ENCODE measurements at places on chromosomes 1 and 21. TPM values are rescaled to one million over a fixed set of nuclear protein-coding genes. Genes with fewer than 3 reads are reported as not detected.

DNA sequence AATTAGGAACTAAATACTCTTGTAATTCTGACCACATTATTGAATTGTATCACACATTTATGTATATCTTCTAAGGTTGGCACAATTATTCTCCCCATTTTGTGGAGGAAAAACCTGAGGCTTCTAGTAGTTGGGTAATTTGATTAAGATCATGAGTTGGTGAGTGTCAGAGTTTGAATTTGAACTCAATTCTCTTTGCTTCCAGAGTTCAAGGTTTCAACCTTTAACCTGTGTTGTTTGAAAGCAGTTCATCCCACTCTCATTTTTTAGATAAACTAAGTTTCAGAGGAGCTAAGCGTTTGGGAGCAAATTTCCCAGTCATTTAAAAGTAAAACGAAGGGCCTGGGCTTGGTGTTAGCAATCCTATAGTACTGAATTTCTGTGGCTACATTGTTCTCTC lies 293.4 kb downstream of the ADGRL2 start:
- DNase-seq, result no peak

- no peak for DNase-seq
Measured at GRCh38 chr1:77283701-77284425, 2.0 kb downstream of the AK5 start.

DNA sequence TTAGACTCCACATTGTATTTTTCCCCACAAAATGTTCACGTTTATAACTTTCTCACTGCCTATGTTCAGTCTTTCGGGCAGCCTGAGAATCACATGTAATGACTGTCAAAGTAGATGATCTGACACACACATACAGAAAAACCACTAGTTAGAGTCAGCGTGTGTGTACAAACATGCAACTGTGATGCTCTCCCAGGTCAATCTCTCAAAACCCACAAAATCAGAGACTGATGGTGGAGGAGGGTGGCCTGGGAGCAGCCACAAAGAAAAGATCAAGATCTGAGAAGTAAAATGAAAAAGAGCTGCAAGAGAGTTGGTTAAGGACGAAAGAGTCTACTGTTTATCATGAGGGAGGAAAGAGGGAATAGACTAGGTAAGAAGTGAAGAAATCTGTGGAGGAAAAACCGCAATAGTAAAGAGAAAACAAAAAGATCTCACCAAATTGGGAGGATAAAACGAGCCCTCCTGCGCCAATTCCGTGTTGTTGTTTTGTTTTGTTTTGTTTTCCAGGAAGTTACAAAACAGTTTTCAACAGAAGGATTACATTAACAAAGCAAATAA lies 2.3 kb downstream of the EGLN1 start:
- DNase-seq, result no peak

Gene DCST2
- not detected for total RNA-seq

Gene LCE1D
- not detected for total RNA-seq

Gene SMPDL3B
- total RNA-seq, result 0.38 TPM

DNA sequence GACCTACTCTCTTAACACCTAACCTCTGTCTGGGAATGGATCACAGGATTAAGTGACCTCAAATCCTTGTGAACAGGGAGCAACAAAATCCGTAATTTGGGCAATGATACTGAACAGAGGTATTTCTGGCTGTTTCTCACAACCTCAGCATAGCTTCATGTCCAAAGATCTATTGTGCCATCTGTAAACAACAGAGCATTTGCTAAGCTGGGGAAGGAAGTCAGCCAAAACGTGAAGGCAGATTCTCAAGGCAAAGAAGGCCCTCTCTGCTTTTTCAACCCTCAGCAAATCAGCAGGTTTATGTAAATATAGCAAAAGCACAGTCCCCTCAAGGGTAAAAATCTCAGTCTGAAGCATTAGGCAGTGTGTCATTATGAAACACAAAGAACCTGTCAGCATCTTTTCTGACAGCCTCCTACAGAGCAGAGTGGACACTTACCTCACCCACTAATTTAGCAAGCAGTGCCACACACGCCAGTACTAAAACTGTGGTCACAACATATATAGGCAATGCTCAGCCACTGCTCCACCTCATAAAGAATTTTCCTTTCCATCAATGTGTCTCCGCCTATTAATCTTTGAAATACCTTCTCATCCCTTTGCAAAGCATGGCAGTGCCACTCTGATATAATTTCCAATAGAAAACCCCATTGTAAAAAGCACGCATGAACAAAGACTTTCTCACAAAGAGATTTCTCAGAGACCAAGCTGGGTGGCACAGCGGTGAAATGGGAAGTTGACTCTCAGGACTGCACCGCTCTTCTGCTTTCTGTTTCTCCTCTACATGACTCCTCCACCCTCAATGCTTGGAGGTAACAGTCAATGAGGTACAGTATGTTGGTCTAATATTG lies 188.0 kb downstream of the RERE start:
- no peak for DNase-seq

DNA sequence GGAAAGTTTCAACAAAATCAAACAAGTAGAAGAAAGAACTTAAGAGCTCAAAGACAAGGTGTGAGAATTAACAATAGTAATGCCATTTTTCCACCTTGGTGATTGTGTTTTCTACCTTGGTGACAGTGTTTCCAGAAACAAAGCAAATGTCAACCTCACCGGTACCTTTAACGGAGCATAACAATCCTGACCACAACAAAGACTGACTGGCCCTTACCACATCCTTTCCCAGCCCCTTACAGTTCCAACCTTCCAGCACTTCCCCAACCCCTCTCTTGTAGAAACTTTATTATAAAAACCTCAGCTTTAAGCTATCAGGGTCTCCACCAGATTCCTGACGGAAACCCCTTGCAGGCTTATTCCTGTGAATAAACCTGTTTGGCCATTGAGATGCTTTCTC lies 16.7 kb downstream of the STYXL2 start:
- DNase-seq, result no peak

- DNase-seq, result no peak
Measured at GRCh38 chr21:33390479-33390878, 12.7 kb upstream of the IFNGR2 start.

Gene S100A12
- not detected for total RNA-seq

Gene TMEM63A
- total RNA-seq, result 6.4 TPM

DNA sequence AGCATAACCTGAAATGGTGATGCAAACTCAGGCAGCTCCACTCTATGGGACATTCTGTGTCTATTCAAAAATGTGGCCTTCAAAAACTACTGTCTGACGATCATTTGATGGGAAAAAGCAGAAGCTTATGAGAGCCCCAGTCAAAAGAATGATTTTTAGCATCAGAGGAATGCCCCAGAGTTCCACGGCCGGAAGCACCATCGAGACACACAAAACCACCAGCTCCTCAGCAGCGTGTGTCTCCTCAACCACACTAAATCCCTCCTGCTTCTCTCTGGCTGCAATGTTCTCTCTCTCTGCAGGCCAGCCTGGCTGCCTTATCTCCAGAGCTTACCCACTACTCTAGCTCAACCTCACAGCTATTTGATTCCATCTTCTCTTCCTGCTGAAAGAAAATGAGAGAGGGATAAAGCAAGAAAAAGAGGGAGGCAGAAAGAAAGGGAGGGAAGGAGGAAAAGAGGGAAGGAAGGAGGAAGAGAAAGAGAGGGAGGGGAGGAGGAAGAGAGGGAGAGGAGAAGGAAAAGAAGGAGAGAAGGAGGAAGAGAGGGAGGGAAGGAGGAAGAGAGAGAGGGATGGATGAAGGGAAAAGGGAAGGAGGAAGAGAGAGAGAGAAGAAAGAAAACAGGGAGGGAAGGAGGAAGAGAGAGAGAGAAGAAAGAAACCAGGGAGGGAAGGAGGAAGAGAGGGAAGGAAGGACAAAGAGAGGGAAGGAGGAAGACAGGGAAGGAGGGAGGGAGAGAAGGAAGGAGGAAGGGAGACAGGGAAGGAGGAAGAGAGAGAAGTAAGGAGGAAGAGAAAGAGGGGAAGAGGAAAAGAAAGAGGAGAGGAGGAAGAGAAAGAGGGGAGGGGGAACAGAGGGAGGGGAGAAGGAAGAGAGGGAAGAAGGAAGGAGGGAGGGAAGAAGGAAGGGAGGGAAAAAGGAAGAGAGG lies 33.5 kb upstream of the LAPTM5 start:
- no peak for DNase-seq

DNA sequence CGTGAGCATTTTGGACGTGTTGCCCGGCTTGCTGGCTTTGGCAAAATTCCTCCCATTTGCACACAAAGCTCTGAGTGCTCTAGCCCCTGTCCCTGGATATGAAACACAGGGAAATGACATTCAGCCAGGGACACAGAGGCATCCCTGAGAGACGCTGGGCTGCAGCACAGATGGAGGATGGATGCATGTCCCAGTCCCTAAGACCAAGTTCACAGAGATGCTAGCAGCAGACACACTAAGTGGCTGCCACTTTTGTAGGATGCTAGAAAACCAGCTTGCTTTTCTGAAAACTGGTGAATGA lies 12.5 kb downstream of the ACTRT2 start:
- no peak for DNase-seq

Gene ZCCHC17
- 56.1 TPM for total RNA-seq

GRCh38 chr1:112960384-112960783 lies 4.4 kb upstream of the SLC16A1 start:
- no peak for DNase-seq

GRCh38 chr1:205488074-205488723 lies 16.3 kb upstream of the CDK18 start:
- peak; percentile 57 for DNase-seq

DNA sequence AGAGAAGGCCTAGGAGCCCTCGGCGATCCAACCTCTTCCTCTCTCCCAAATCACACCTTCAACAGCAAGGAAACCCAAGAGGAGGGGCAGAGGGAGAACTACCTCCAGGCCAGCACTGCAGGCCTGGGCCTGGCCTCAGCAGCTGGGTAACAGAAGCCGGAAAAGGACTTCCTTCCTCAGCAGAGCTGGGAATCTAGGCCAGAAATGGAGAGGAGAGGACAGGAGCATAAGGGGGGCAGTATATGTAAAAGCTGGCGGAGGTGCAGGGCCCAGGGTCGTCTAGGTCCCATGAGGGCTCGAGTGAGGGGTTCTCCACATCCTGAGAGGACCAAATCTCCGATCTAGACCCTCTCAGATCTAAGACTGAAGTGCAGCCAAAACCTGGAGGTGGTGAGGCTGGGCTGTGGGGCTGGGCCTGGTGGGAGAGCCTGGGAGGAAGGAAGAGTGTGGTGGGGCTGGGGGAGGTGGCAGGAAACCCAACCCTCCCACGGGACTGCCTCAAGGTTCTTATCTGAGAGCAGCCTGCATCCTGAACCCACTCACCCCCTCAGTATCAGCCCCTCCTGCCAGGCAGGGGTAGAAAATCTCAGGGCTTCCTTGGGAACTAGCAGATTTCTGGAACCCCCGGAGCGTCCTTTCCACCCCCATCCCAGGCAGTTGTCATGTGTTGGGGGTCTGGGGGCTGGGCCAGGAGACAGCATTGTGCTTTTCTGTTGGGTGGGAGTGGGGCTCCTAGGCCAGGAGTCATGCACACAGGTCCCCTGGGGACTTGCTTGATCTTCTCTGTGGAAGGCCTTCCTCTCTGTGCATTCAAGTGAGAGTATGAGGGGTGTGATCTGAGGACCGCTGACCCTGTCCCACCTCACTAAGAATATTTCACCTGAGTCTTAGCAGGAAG lies 33.0 kb downstream of the PIK3C2B start:
- no peak for DNase-seq

GRCh38 chr1:246265481-246265880 lies 241.6 kb downstream of the SMYD3 start:
- no peak for DNase-seq

GRCh38 chr1:239987103-239987745 lies 104.5 kb upstream of the FMN2 start:
- no peak for DNase-seq

Gene CFAP126
- total RNA-seq, result not detected

DNA sequence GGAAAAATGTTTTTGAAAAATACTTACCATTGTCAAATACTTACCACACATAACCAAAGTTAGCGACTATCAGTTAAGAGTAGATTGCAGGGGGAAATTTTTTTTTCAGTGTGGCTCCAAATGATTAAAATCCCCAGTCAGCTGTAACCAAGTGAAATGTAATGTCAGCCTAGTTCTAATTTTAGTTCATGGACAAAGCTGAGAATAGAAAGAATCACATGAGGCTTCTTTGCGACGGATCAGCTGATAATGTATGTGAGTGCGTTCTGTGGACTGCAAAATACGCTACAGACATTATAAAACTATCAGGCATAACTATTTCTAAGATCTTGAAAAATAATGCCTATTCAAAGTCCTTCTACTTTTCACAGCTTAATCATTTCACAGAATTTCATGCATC lies at the start of gene LRRC39:
Gene LRRC39 (minus strand): TSS at position 166 of the 400 bp plus-strand sequence. CDS start 9,740 bp downstream, outside the sequence.
- DNase-seq, result no peak

GRCh38 chr1:175394739-175395138 lies 202.2 kb upstream of the KIAA0040 start:
- DNase-seq, result no peak

Gene LCE3D
- total RNA-seq, result not detected

DNA sequence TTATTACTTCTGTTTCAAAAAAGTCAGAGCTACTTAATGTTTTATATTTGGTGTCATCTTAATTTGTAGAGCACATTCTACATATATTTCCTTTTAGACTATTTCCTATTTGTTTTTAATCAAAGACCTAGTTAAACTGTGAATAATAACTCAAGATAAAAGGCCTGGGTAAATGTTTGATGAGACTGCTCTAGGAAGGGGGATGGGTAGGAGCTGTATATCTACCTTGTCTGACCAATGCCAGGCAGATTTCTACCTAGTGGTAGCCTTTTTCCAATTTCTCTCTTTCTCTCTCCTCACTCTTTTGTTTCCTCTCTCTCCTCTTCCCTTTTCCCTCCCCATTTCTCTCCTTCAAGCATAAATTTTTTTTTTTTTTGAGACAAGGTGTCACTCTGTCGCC lies 31.9 kb upstream of the IVNS1ABP start:
- DNase-seq, result no peak

DNA sequence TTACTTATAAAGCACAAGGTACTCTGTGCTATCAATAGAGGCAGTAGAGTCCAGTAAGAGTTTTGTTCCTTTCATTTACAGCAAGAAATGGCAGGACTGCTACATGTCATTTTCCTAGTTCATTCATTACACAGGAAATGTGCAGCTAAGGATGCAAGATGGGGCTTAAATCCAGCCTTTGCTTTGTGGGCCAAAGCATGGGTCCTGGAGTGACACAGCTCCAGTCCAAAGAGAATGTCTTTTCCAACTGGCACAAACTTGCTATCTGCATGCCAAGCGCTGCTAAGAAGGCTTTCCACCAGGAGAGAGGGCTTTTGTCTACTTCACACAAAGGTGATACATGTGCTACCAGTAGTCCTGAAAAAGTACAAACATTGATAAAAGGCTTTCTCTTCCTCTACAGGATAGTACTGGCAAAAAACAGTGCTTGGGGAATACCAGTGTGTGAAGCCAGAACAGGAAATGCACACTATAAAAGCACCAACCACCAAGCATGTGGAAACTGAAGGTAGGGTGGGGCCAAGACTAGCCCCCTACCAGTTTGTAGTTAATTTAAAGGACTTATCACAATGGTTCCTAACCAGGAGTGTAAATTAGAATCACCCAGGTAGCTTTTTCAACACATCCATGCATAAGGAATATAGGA lies 68.7 kb downstream of the ARID4B start:
- DNase-seq, result no peak

Gene CLCA1
- not detected for total RNA-seq

Data from Caki2 (cell line).